ENCODE measurements at places on chromosomes 11 and 22. TPM values are rescaled to one million over a fixed set of nuclear protein-coding genes. Genes with fewer than 3 reads are reported as not detected.

ACTN3 gene
- total RNA-seq, result not detected

ZDHHC8 gene
- total RNA-seq, result 9.6 TPM

C11orf91 gene
- not detected for total RNA-seq

NXF1 gene
- total RNA-seq, result 5.4 TPM

MS4A15 gene
- total RNA-seq, result not detected

BDNF gene
- total RNA-seq, result 21.2 TPM

ZNF70 gene
- 3.9 TPM for total RNA-seq
